ENCODE measurements at places on chromosomes 16 and 17. TPM values are rescaled to one million over a fixed set of nuclear protein-coding genes. Genes with fewer than 3 reads are reported as not detected.

DNA sequence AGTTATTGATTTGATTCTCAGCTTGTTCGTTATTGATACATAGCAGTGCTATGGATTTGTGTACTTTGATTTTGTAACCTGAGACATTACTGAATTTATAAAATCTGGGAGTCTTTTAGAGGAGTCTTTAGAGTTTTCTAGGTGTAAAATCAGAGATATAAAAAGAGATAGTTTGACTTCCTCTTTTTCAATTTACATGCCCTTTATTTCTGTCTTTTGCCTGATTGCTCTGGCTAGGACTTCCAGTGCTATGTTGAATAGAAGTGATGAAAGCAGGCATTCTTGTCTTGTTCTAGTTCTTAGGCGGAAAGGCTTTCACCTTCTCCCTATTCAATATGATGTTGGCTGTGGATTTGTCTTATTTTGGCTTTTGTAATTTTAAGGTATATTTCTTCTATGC is 106.2 kb downstream of the PHKB start:
- H3K4me3 ChIP-seq, result no peak overlapping the region
- no peak for DNase-seq
- H3K36me3 ChIP-seq, result peaks cover 47% of the 10 kb centered on the region
- H3K27ac ChIP-seq, result no peak overlapping the region

DNA sequence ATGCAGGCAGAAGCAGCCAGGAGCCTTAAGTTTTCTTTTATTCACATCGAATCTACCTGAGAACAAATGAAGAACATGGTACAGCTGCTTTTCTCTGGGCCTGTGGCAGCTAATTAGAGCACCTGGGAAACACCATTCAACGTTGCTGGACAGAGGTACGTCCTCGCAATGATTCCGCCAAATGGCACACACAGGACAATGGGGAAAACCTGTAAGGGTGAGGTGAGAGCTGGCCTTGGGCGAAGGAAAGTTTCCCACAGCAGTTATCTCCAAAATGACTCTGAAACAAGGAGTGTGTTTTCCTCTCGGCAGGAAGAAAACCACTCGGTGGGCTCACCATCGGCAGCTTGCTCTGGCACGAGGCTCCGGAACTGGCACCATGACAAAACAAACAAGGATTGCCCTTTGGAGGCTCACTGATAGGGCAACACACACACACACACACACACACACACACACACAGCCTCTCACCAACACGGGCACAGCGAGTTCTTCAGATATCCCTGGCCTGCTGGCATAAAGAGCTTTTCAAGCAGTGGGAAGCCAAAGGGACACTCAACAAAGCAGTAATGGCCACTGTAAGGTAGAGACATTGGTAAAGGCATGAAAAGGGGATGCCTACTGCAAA is 73.7 kb downstream of the ZFHX3 start:
- no peaks in the 10 kb centered on the region for H3K27me3 ChIP-seq
- H3K27ac ChIP-seq, result no peak overlapping the region
- no peak for DNase-seq
- H3K4me1 ChIP-seq, result peaks cover 26% of the 10 kb centered on the region
- no peak overlapping the region for H3K4me3 ChIP-seq
- H3K36me3 ChIP-seq, result peaks cover 4% of the 10 kb centered on the region

DNA sequence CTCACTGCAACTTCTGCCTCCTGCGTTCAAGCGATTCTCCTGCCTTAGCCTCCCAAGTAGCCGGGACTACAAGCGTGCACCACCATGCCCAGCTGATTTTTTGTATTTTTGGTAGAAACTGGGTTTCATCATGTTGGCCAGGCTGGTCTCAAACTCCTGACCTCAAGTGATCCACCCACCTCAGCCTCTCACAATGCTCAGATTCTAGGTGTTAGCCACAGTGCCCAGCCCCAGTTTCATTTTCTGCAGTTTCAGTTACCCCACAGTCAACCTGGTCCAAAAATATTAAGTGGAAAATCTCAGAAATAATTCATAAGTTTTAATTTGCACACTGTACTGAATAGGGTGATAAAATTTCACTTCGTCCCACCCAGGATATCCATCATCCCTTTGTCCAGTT is 28.7 kb downstream of the KNOP1 start:
- H3K27me3 ChIP-seq, result no peaks in the 10 kb centered on the region
- H3K27ac ChIP-seq, result no peak overlapping the region
- no peak for DNase-seq
- peaks cover 26% of the 10 kb centered on the region for H3K36me3 ChIP-seq
- peaks cover 20% of the 10 kb centered on the region for H3K4me1 ChIP-seq
- no peak overlapping the region for H3K4me3 ChIP-seq

GRCh38 chr17:38943607-38944006 is 18.2 kb downstream of the LASP1NB start:
- peaks cover 3% of the 10 kb centered on the region for H3K27me3 ChIP-seq
- DNase-seq, result no peak
- no peaks in the 10 kb centered on the region for H3K4me1 ChIP-seq

DNA sequence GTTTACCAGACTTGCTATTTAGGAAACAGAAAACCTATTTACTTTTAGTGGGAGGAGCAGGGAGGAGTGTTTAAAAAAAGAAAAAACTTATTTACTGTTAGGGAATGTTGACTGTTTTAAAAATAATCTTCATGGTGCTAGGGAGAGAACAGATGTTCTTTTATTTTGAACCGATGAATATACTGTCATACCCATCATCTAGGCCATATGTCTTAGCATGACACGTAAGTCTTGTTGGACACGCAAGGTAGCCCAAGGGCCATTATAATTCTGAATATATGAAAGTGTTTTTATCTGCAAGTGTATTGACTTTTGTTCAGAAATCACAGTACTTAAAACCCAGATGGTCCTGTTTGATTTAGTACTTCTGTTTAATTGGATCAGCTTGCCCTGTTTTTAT is 11.6 kb downstream of the WIPF2 start:
- H3K36me3 ChIP-seq, result peaks cover 4% of the 10 kb centered on the region
- DNase-seq, result no peak
- H3K4me3 ChIP-seq, result no peak overlapping the region

The EPN3 gene
- total RNA-seq, result 0.11 TPM

GRCh38 chr16:26765087-26765486 is 301.6 kb upstream of the C16orf82 start:
- H3K27ac ChIP-seq, result no peak overlapping the region
- no peaks in the 10 kb centered on the region for H3K4me1 ChIP-seq
- no peaks in the 10 kb centered on the region for H3K36me3 ChIP-seq
- peaks cover 64% of the 10 kb centered on the region for H3K27me3 ChIP-seq

All from neural crest cell (in vitro differentiated cells).